Heart left ventricle (tissue), 16 donors: ENCODE measurements at places on chromosomes 5 and 9. TPM values are rescaled to one million over a fixed set of nuclear protein-coding genes. Genes with fewer than 3 reads are reported as not detected.

DNA sequence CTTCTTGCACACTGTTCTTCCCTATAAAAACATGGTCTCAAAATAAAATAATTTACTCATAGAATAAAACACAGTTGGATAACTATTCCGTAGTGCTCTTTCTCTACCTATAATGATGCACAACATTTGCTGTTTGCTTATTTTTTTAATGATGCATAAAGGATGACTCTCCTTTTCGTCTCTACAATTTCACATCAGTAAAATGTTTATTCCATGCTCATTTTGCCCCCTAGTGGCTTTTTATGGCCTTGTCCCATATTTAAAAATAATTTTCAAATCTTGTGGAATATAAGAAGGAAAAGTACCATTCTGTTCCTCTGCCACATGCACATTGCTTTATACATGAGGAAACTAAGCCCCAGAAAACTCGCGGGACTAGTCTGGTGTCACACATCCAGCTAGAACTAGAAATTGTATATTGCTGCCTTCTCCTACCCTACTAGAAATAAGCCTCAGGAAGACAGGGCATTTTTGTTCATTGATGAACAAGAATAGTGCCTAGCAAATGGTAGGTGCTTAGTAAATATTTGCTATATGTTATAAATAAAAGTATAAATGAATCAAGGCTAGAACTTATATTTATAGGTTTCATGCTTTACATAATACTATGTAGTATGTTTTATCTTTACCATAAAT lies 12.7 kb downstream of the KCTD16 start:
- no peak for DNase-seq

DNA sequence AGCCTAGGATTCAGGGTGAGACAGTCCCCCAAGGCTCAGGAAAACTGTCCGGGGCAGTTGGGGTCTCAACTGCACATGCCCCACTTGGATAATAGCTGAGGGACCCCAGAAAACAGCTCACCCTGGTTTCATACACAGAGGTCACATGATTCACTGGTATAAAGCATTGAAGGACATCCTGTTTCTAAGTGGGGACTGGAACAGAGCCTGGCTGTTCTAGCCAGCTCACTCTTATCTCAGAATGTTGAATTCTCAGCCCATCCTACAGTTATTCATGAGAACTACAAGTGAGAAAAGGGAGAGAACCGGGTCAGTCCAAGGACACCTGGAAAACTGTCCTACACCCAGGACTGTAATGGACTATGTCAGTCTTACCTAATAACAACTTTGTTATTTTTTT lies 170.9 kb downstream of the FGF1 start:
- no peak for DNase-seq

DNA sequence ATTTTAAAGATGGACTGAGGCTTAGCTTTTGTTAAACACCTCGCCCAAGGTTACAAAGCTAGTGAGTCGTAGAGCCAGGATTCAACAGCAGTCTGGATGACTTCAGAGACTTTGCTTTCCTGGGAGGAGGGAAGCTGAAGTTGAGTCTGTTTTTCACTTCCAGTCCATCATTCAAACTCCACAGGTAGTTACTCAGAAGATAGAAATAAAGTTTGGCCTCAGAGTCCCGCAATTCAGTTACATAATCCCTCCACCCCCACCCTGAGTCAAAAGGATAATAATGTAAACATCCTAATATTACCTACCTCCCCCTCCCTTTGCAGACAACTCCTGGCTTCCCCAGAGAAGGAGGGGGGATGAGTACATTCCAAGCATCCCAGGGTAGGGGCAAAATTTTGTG lies 8.1 kb downstream of the HBEGF start:
- no peak for DNase-seq

DNA sequence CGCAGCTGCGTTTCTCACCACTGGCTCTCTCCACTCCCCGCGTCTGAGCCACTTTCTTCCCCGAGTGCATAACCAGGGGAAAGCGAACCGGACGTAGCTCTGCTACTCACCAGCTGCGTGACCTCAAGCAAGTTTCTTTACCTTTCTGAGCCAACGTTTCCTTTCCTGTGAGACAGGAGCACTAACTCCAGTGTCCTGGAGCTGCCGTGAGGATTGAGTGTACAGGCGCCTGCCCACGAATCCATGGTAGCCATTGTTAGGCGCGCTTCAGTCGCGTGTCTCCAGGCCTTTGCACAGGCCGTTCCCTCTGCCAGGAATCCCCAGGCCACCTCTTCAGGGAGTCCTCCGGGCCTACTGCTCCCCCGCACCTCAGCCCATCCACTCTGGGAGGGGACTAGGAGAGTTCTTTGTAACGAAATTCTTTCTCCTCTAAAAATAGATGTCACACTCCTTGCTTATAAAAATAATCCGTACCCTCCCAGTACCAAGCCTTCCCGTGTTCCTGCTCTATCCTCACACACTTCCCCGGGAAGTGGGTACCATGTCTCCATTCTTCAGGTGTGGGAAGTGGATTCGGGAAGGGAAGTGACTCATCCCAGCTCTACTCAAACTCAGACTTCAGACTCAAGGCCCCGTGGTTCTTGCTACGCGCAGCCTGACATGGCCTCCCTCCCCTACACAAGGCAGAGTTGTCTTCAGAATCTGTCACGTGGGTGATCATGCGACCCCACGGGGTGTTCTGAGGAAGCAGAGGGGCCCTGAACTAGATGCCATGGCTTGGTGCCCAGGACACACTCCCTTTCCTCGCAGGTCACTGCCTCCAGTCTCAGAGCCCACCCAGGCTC lies 16.1 kb upstream of the CRB2 start:
- peak; percentile 62 for DNase-seq

DNA sequence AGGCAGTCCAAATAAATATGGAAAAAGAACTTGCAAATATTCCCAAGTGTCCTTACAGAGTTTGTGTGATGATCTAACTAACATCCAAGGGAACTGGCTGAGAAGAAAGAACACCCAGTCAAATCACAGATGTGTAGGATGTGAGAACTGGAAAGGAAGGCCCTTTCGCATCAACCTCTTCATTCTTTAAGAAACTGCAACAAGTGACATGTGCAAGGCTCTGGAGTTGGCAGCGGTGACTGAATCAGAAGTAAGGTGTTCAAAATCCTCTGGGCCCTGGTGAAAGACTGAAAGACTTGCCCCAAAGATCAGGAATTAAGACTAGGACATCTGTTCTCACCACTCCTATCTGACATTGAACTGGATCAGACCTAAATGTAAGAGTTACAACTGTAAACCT lies 88.7 kb downstream of the RAPGEF1 start:
- no peak for DNase-seq

GRCh38 chr9:120916588-120916987 lies 10.0 kb downstream of the TRAF1 start:
- peak; percentile 62 for DNase-seq

GRCh38 chr9:1366276-1366675 lies 316.1 kb downstream of the DMRT2 start:
- no peak for DNase-seq

DNA sequence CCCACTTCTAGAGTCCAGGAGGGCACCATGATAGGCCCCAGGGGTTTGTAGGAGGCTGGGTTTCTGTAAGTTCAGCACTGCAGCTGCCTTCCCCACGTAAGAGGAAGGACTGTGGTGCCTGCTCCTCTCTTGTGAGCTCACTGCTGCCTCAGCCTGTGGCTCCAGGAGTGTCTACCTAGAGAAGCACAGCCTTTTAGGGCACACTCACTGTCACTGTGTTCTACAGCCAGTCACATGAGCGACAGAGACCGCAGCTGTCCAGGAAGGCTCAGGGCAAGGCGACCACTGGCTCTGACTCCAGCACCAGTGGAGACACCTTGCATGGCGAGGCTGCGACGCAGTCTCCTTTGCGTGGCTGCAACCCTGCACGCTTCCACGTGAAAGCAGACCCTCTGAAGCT lies 72.8 kb downstream of the OTULIN start:
- no peak for DNase-seq

The PCDHGA3 gene
- total RNA-seq: 13.3 TPM

The FCN2 gene
- total RNA-seq: not detected
